Activated T-cell treated with anti-CD3 and anti-CD28 coated beads, Interleukin-2, amount 50 U/mL, for 72 hours (primary cell): ENCODE measurements at places on chromosomes 13 and 19. TPM values are rescaled to one million over a fixed set of nuclear protein-coding genes. Genes with fewer than 3 reads are reported as not detected.
A peak's percentile ranks its signal among the peaks of the same experiment; 100 is the strongest.

SERP2 gene
- total RNA-seq: 1.0 TPM

MAMSTR gene
- total RNA-seq: 0.69 TPM

PSG4 gene
- total RNA-seq: not detected

GRCh38 chr13:104567114-104567513, 1500.9 kb upstream of the SLC10A2 start:
- H3K36me3 ChIP-seq: no peaks in the 10 kb centered on the region
- DNase-seq: no peak
- no peak overlapping the region for H3K27ac ChIP-seq
- peaks cover 4% of the 10 kb centered on the region for H3K27me3 ChIP-seq
- H3K4me1 ChIP-seq: no peaks in the 10 kb centered on the region

GRCh38 chr19:38833092-38833425, 1.5 kb upstream of the ECH1 start:
- H3K27me3 ChIP-seq: no peaks in the 10 kb centered on the region
- peak overlapping the region; percentile 22 for H3K4me3 ChIP-seq
- no peak for DNase-seq
- peak overlapping the region; percentile 98 for H3K27ac ChIP-seq
- peaks cover 26% of the 10 kb centered on the region for H3K36me3 ChIP-seq

GRCh38 chr13:50299546-50300249, 284.5 kb downstream of the KCNRG start:
- peaks cover 41% of the 10 kb centered on the region for H3K27me3 ChIP-seq
- H3K4me1 ChIP-seq: no peaks in the 10 kb centered on the region
- H3K27ac ChIP-seq: no peak overlapping the region
